SK-MEL-5 (cell line): ENCODE measurements at places on chromosomes 3 and 15.

GRCh38 chr3:196323691-196324090 lies 5.7 kb upstream of the DYNLT2B start:
- DNase-seq: peak; percentile 30

GRCh38 chr3:102156426-102156825 lies 278.4 kb upstream of the ZPLD1 start:
- peak; percentile 35 for DNase-seq

DNA sequence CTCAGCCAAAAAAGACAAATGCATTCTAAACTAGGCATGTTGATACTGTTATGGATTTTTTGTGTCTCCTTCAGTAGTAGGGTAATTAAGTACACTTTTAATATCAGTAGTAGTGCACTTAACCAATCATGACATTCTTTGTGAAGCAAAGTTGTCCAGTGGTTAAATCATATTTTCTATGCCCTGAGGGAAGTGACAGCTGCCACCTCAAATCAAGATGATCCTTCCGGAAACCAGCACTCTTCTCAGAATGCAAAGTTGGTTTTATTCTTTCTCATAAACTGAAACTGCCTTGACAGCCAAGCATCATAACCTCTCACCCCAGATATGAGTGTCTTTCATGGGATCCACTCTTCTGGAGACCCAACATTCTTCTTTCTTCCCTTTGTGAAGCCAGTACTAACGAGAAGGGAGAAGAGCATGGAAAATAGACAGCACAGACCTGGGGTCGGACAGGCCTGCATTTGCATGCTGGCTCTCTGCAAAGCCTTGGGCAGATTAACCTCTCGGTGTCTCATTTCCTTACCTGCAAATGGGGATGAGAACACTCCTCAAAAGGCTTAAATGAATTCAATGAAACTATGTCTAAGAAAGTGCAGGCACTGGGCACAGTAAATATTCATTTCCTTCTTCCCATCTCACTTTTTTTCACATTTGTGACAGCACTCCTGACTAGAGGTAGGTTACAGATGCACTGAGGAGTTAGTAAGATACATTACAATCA lies 13.2 kb downstream of the AAGAB start:
- no peak for DNase-seq

DNA sequence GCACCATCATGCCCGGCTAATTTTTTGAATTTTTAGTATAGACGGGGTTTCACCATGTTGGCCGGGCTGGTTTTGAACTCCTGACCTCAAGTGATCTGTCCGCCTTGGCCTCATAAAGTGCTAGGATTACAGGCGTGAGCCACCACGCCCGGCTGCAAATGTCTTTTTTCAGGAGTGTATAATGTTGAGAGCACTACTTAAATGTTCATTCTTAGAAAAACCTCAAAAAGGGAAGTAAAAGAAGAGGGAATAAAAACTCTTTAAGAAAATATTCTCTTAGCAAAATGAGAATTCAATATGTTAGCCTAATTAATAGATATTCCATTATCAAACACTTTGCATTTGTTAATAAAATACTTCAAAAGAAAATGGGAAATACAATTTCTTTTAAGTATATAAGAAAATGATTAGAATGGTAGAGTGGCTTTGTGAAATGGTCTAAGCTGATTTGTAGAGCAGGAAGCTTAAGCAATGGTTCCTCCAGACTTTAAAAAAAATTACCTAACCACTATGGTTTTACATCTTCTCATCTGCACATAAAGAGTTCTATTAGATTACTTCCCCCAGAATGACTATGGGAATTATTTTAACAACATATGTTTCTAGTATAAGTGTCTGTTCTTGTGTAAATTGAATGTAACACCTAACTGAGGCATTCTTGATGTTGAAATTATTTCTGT lies 226.7 kb upstream of the ALCAM start:
- DNase-seq: no peak

DNA sequence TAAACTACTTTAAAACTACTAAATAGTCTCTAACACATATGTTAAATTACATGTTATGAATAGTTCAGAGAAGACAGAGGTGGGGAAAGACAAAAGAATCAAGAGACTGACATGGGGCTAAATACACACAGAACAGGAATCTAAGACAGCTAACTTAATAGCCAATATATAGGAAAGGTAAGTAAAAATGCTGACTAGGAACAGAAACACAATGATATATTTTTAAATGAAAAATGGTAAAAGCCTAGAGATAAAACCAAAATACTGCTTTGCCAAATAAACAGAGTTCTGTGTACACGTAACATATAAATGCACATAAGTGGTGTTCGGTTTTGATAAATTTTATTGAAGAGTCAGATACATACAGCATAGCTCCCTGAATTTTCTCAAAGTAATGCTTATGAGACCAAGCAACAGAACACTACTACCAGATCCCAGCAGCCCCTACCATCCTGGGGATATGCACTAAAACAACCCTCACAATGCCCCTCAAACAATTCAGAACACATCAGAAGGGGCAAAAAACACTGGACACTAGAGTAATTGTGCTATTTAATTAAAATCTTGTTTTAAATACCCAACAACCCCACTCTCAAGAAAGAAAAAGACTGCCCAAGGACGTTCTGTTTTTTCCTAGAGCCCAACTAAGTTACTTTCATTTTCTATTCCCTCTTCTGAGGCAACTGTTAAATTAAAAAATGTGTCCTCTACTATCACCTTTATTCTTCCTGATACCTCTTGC lies 121.1 kb downstream of the ADAM10 start:
- no peak for DNase-seq

- DNase-seq: no peak
These were observed 391.9 kb upstream of the TBL1XR1 start for GRCh38 chr3:177589041-177589650.

DNA sequence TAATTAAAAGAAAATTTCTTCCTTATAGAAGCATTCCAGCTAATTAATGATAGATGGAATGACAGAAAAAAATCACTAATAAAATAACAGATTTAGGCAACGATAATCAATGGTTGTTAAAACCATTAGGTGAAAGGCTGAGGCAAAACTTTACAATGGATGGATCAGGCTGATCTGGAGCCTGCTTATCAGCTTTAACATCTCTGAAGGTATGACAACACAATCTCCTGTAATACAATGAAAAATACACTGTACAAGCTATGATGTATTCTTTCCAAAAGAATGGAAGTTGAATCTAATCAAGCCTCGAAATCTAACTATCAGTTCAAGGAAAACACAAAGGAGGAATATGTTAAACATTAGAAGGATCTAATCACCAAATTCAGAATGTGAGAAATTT lies 39.3 kb downstream of the EMC4 start:
- DNase-seq: no peak

DNA sequence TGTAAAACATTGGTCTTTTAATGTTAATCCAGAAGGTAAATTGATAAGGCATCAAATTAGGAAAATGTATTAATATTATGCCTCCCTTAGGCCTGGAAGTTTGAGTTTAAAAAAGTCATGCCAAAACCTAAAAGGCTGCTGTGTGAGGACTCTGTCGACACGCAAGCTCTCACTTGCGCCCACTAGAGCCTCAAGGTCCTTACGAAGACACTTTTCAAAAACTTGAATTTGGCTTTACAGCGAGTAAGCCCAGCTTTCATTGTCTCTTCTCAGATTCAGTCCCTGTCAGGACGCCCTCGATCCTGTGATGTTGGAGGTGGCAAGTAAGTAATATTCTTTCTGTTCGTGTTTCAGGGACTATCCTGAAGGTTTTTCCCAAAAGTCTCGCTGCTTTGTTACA lies 89.7 kb downstream of the CRTC3 start:
- no peak for DNase-seq

DNA sequence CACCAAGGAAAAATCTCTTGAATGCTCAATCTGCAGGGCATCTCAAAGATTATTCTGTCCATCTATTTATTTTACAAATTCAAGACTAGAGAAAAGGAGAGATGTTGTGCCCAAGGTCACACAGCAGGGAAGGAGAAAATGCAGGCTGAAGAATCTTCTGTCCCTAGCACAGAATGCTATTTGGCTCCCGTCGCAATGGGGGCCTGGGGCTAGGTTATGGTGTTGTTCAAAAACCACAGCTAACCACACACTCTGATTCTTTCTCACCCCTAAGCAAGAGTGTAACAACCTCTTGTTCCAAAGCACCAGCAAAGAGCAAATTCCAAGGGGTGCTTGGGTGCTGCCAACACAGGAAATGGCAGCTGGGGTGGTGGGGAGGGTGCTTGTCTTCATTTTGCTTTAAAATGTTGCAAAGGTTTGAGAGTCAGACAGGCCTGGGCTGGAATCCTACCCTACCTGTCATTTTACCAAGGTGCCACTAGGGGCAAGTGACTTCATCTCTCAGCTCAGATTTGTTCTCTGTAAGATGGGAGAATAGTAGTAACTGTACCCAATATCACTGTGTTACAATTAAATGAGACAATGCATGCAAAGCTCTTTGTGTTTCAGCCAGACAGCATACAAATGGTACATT lies 112.5 kb downstream of the ADAMTS9 start:
- DNase-seq: peak; percentile 40

- no peak for DNase-seq
These were observed 356.5 kb downstream of the TBL1XR1 start for GRCh38 chr3:176840641-176841286.

GRCh38 chr3:188156056-188156455 lies 2.1 kb downstream of the LPP start:
- no peak for DNase-seq

DNA sequence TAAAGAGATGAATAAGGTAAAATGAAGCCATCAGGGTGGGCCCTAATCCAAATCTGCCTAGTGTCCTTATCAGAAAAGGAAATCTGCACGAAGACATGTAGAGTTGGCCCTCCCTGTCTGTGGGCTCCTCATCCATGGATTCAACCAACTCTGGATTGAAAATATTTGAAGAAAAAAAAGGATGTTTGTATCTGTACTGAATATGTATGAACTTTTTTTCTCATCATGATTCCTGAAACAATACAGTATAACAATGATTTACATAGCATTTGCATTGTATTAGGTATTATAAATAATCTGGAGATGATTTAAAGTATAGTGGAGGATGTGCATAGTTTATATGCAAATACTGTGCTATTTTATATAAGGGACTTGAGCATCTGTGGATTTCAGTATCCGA lies 59.0 kb upstream of the SMAD6 start:
- DNase-seq: no peak

DNA sequence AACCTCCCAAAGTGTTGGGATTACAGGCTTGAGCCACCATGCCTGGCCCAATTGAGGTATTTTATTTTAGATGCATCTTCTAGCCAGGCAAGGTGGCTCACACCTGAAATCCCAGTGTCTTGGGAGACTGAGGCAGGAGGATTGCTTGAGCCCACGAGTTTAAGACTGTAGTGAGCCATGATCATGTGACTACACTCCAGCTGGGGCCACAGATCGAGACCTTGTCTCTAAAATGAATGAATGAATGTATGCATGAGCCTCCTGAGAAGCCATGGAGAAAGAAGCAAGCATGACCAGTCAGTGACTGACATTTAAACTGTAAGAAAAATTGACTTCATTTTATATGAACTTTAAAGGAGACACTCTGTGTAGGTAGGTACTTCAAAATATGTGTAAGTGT lies 105.7 kb downstream of the ZNF609 start:
- DNase-seq: no peak

DNA sequence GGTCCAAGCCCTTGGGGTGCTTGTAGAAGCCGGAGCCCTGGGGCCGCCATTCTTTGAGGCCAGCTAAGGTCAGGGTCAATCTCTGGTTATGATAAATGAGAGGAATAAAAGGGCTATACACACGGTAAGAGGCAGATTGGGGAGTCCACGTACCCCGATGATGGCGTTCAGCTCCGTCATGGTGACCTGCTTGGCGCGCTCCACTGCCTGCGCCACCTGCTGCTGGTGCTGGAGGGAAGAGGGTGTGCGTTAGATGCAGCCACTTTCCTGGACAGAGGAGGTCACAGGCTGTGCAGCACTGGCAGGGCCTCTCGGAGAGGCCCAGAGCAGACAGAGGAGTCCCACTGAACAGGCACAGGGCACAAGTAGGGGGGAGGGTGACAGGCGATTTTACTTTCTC lies 23.3 kb downstream of the TLE3 start:
- no peak for DNase-seq

- DNase-seq: no peak
These were observed 48.3 kb downstream of the BTD start for GRCh38 chr3:15649858-15650257.

DNA sequence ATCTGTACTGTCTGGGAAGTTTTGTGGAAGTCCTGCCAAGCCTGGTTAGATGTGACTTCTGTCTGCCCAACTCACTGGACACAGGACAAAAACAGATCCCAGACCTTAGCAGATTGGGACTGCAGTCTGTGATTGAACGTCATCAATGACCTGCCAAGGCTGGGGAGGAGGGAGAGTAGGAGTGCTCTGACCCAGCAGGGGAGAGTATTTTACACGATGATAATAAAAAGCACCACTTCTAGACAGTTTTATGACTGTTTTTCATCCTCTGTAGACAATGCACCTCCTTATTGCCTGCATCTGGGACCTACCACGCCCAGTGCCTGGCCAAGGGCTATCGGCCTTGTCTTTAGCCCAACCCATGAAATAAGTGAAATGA lies 102.3 kb upstream of the NR2E3 start:
- no peak for DNase-seq

GRCh38 chr15:48862705-48863104 lies 15.2 kb upstream of the EID1 start:
- peak; percentile 19 for DNase-seq

GRCh38 chr15:98787936-98788757 lies 139.8 kb downstream of the IGF1R start:
- DNase-seq: peak; percentile 99

DNA sequence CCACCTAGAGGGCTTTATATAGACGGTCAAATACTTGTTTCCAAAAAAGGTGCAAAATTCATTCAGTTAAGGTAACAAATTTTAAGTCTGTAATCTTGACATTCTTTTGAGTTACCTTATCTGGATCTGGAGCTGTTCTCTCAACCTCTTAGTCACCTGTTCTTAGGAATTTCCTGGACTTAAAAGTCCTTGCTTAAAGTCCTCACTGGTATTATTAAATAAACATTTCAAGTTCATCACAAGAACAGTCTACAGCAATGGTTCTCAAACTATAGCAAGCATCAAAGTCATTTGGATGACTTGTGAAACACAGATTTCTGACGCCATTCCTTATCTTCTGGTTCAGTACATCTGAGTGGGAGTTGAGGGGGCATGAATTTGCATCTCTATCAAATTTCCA lies 122.9 kb upstream of the GOLIM4 start:
- no peak for DNase-seq

GRCh38 chr15:74392451-74392830 lies 25.0 kb upstream of the CYP11A1 start:
- no peak for DNase-seq

GRCh38 chr3:133535971-133536881 lies 37.3 kb upstream of the CDV3 start:
- peak; percentile 62 for DNase-seq

- DNase-seq: no peak
These were observed 100.2 kb downstream of the GHSR start for GRCh38 chr3:172347895-172348679.

DNA sequence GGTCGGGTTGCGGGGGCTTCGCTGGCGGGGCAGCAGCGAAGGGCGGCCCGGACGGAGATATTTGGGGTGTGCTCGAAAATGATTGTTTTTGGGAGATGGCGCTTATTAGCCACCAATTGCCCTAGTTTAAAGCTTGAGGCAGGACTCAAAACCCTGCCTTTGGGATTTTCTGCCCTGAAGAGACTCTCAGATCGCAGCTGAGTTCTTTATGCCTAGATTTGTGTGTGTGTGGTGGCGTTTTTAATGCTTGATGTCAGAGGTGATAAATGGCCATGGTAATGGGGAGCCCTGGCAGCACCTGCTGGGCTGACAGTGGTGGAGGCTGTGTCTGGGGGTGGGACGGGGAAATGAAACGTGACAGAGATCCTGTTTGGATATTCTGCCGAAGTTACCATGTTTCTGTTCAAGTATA lies 604 bp downstream of the KCTD6 start:
- no peak for DNase-seq
